ENCODE measurements at places on chromosomes 3 and 15. TPM values are rescaled to one million over a fixed set of nuclear protein-coding genes. Genes with fewer than 3 reads are reported as not detected.

DNA sequence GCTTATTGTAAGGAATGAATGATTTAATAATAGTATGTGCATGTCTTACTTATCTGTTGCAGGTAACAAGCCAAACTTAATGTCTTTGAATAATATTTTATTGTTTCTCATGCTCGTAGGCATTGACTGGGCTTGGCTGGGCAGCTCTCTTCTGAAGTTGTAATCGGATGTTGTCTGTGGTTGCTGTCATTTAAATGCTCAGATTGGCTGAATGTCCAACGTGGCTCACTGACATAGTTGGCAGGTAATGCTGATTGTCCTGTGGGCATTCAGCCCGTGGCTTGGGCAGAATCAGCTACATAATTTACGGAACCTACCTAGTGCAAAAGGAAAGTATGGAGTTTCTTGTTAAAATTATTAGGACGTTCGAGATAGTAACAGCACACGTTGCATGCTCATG, 297.4 kb upstream of the GBE1 start:
- no peaks in the 10 kb centered on the region for H3K36me3 ChIP-seq
- H3K27ac ChIP-seq: no peak overlapping the region
- no peak overlapping the region for H3K4me3 ChIP-seq
- DNase-seq: no peak

DNA sequence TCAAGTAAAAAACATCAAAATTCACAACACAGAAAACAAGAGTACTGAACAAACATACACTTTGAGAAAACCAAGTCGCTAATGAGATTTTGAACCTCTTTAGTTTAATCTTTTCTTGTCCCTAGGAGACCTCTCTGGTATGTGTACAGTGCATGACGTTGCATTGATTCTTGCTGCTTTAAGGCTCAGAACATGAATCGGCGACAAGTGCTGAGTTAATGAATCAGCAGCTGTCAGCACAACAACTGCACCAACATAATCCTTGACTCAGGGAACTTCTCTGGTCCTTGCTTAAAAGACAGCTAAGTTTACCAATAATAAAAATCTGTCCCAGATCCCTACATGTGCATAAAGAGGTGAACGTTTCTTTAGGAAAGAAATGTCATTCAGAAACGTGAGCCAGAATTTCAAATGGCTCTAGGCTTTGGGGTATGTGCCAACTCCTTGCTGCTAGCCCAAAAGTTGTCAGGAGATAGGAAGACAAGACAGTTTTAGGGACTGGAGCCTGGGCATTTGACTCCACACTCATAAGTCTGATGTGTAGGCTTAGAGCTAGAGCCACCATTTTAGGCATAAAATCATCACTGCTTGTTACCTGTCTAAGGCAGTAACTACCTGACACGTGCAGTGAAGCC, 86.9 kb downstream of the IL5RA start:
- H3K27ac ChIP-seq: no peak overlapping the region
- H3K36me3 ChIP-seq: no peaks in the 10 kb centered on the region
- H3K4me3 ChIP-seq: no peak overlapping the region
- H3K27me3 ChIP-seq: no peaks in the 10 kb centered on the region
- H3K4me1 ChIP-seq: peaks cover 4% of the 10 kb centered on the region
- DNase-seq: no peak

- H3K4me3 ChIP-seq: no peak overlapping the region
- no peak overlapping the region for H3K27ac ChIP-seq
- no peak for DNase-seq
- no peaks in the 10 kb centered on the region for H3K4me1 ChIP-seq
- no peaks in the 10 kb centered on the region for H3K36me3 ChIP-seq
These were observed 793 bp downstream of the PCOLCE2 start for GRCh38 chr3:142888099-142888480.

GRCh38 chr3:153372326-153372725, 210.3 kb downstream of the RAP2B start:
- H3K27me3 ChIP-seq: no peaks in the 10 kb centered on the region
- H3K27ac ChIP-seq: no peak overlapping the region
- DNase-seq: no peak
- no peaks in the 10 kb centered on the region for H3K4me1 ChIP-seq
- no peak overlapping the region for H3K4me3 ChIP-seq
- H3K36me3 ChIP-seq: no peaks in the 10 kb centered on the region

- H3K27me3 ChIP-seq: peaks cover 3% of the 10 kb centered on the region
- no peaks in the 10 kb centered on the region for H3K36me3 ChIP-seq
- H3K27ac ChIP-seq: no peak overlapping the region
These were observed 11.3 kb downstream of the TMEM108 start for GRCh38 chr3:133049491-133049890.

- H3K27ac ChIP-seq: no peak overlapping the region
- no peaks in the 10 kb centered on the region for H3K4me1 ChIP-seq
- no peaks in the 10 kb centered on the region for H3K27me3 ChIP-seq
These were observed 30.8 kb upstream of the LMCD1 start for GRCh38 chr3:8470801-8471200.

- H3K27ac ChIP-seq: no peak overlapping the region
- DNase-seq: peak; percentile 40
- H3K27me3 ChIP-seq: no peaks in the 10 kb centered on the region
- no peak overlapping the region for H3K4me3 ChIP-seq
- no peaks in the 10 kb centered on the region for H3K4me1 ChIP-seq
These were observed 158.7 kb downstream of the USP13 start for GRCh38 chr3:179811321-179812095.

- peaks cover 3% of the 10 kb centered on the region for H3K27me3 ChIP-seq
- no peak for DNase-seq
- H3K36me3 ChIP-seq: no peaks in the 10 kb centered on the region
- peak overlapping the region; percentile 37 for H3K4me3 ChIP-seq
- H3K27ac ChIP-seq: no peak overlapping the region
These were observed 3.0 kb upstream of the TLE3 start for GRCh38 chr15:70100474-70101341.

DNA sequence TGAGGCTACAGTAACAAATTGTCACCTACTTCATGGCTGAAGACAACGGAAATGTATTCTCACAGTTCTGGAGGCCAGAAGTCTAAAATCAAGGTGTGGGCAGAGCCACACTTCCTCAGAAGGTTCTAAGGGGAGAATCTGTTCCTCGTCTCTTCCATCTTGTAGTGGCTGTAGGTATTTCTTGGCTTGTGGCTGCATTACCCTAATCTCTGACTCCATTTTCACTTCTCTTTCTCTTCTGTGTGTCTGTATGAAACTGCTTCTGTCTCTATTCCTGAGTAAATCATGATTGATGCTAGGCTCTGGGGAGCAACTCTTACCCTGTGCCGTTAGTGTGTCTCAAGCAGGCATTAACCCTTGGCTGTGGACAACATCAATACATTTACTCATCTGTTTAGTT, 164.7 kb downstream of the SQOR start:
- H3K27ac ChIP-seq: no peak overlapping the region
- no peak for DNase-seq
- no peaks in the 10 kb centered on the region for H3K36me3 ChIP-seq
- no peaks in the 10 kb centered on the region for H3K4me1 ChIP-seq

DNA sequence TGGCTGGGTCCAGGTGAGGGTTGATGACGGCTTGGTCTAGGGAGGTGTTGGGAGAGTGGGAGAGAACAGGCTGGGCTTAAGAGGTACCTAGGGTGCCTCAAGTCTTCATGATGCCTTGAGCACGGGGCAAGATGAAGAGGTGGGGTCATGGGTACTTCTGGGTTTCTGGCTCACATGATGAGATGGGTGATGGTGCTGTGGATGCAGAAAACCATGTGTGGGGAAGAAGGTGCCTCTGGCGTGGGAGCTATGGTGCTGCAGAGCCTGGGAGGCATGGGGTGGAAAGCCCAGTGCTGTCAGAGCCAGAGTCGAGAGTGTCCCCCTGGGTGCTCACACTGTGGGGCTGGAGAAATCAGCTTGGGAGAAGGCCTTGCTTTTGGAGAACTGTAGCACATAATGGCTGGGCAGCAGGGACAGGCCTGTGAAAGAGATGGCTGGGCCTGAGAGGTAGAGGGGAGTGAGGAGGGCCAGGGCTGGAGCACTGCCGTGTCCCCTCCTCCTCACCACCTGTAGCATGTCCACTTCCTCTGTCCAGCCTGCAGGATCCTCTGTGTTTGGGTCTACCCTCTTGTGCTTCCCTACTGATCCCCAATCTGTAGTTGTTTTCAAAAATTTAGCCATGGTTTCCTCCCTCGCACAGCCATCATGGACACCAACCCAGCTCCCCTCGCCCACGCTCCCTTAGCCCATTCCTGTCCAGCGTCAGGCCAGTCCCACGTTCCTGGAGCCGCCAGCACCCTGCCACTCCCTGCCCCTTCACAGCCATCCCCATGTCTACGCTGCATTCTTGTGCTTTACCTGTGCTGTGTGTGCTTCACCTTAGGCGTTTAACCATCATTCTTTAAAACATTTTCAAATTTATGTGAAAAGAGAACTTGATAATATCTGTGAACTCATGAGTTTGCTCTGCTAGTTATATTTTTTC, 132.0 kb downstream of the EEFSEC start:
- H3K36me3 ChIP-seq: peaks cover 1% of the 10 kb centered on the region
- H3K4me1 ChIP-seq: no peaks in the 10 kb centered on the region
- H3K4me3 ChIP-seq: no peak overlapping the region
- no peak for DNase-seq
- no peaks in the 10 kb centered on the region for H3K27me3 ChIP-seq

GRCh38 chr3:190322604-190323245, 479 bp upstream of the CLDN1 start:
- H3K36me3 ChIP-seq: no peaks in the 10 kb centered on the region
- no peak for DNase-seq
- H3K27me3 ChIP-seq: peaks cover 8% of the 10 kb centered on the region
- H3K4me1 ChIP-seq: no peaks in the 10 kb centered on the region

- no peak for DNase-seq
- H3K4me1 ChIP-seq: no peaks in the 10 kb centered on the region
- H3K27ac ChIP-seq: no peak overlapping the region
- H3K4me3 ChIP-seq: no peak overlapping the region
- no peaks in the 10 kb centered on the region for H3K36me3 ChIP-seq
These were observed 287.6 kb downstream of the DIPK2A start for GRCh38 chr3:144259267-144259666.

GRCh38 chr3:48596157-48596556, 1.0 kb upstream of the COL7A1 start:
- no peak overlapping the region for H3K27ac ChIP-seq
- H3K36me3 ChIP-seq: peaks cover 16% of the 10 kb centered on the region
- no peak for DNase-seq
- H3K27me3 ChIP-seq: peaks cover 9% of the 10 kb centered on the region

DNA sequence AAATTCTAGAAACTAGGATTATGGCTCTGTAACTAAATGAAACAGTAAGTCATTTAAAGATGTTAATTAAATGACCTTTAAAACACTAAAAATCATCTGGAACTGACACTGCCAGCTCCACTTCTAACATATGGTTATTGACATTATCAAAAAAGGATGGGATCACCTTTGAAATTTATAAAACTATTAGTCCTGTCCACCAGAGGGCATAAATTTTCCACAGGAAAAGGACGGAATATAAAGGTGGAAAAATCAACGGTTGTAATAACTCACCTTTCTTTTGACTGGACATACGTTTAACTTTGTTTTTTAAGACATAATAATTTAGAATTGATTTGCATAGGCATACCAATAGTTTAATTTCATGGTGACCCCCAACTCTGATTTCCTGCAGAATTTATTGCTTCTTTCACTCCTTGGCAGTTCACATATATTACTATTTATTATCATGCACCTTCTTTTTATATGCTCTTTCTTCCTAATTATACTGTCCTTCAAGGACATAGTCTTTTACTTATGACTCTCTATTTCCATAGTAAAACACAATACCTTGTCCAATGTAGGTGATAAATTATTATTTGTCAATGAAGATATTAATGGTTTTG, 345.7 kb downstream of the CADM2 start:
- no peaks in the 10 kb centered on the region for H3K27me3 ChIP-seq
- DNase-seq: no peak
- H3K27ac ChIP-seq: no peak overlapping the region

DNA sequence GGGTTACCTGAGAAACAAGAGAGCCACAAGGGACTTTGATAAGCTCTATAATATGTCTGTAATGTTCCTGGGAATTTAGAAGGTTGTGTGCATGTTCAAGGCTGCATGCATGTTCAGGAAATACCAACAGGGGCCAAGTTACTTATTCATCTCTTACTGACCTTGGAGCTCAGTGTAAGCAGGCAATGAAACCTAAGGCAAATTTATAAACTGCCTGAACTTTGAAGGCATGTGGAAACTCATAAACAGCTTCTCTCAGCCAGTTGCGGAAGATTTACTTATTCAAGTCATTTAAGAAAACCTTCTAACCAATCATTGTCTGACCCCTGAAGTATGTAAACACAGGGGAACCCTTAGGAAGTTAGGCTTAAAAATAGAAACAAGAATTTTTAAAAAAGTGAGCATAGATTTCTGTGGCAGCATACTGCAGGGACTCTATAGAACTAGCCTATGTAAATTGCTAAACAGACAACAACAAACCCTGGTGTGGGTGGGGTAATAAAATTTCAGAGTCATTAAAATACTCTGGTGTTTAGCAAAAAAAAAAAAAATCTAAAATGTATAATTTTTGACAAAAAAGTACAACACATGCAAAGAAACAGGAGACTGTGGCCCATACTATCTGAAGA, 57.2 kb downstream of the SLC15A2 start:
- no peaks in the 10 kb centered on the region for H3K27me3 ChIP-seq
- no peak overlapping the region for H3K27ac ChIP-seq
- H3K4me1 ChIP-seq: no peaks in the 10 kb centered on the region
- H3K36me3 ChIP-seq: 0 out of 2 replicates have a peak, but pooled peaks cover 2% of the 10 kb centered on the region

- no peaks in the 10 kb centered on the region for H3K36me3 ChIP-seq
- DNase-seq: no peak
- H3K27me3 ChIP-seq: 0 out of 2 replicates have a peak, but pooled peaks cover under 1% of the 10 kb centered on the region
- no peak overlapping the region for H3K27ac ChIP-seq
- H3K4me3 ChIP-seq: no peak overlapping the region
These were observed 268.6 kb upstream of the NR2E3 start for GRCh38 chr15:71541746-71542145.

GRCh38 chr3:128497305-128498126, 4.5 kb upstream of the GATA2 start:
- H3K4me3 ChIP-seq: 0 out of 2 replicates have a peak overlapping the region, but pooled peaks have one; percentile 11
- no peaks in the 10 kb centered on the region for H3K4me1 ChIP-seq
- H3K27ac ChIP-seq: no peak overlapping the region
- DNase-seq: no peak

- H3K36me3 ChIP-seq: no peaks in the 10 kb centered on the region
- no peaks in the 10 kb centered on the region for H3K4me1 ChIP-seq
- H3K27me3 ChIP-seq: no peaks in the 10 kb centered on the region
- no peak for DNase-seq
- no peak overlapping the region for H3K27ac ChIP-seq
These were observed 66.1 kb downstream of the EPHA3 start for GRCh38 chr3:89173546-89173945.

BNC1 gene
- not detected for total RNA-seq

RPSA gene
- total RNA-seq: 3,010 TPM

STARD9 gene
- total RNA-seq: 11.5 TPM

MAGI1 gene
- total RNA-seq: 0.49 TPM

TGM4 gene
- total RNA-seq: not detected

Measured in GM12878 (cell line).